Hematopoietic multipotent progenitor cell treated with erythropoietin and hydrocortisone succinate and interleukin-3 and kit ligand, for 15 days (in vitro differentiated cells): ENCODE measurements at places on chromosomes 7 and 10.

- DNase-seq = no peak
Observed at GRCh38 chr7:7859411-7859810, 109.2 kb upstream of the GLCCI1 start.

DNA sequence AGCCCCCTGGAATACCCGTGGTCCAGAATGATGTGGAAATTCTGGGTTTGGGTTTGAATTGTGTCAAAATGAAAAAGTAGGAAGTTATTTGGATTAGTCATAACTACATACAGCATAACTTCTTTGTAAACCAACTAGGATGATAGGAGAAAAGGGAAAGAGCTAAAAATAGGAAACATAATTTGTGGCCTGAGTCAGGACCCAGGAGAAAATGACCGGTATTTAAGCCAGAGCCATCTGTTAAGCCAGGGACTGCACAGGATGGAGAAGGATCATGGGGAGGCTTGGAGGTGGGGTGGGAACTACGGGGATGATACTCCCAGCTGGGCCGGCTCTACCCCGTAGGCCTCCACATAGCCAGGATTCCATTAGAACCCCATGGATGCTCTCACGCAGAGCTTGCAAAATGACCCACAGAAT lies 98.6 kb downstream of the MYOF start:
- no peak for DNase-seq

DNA sequence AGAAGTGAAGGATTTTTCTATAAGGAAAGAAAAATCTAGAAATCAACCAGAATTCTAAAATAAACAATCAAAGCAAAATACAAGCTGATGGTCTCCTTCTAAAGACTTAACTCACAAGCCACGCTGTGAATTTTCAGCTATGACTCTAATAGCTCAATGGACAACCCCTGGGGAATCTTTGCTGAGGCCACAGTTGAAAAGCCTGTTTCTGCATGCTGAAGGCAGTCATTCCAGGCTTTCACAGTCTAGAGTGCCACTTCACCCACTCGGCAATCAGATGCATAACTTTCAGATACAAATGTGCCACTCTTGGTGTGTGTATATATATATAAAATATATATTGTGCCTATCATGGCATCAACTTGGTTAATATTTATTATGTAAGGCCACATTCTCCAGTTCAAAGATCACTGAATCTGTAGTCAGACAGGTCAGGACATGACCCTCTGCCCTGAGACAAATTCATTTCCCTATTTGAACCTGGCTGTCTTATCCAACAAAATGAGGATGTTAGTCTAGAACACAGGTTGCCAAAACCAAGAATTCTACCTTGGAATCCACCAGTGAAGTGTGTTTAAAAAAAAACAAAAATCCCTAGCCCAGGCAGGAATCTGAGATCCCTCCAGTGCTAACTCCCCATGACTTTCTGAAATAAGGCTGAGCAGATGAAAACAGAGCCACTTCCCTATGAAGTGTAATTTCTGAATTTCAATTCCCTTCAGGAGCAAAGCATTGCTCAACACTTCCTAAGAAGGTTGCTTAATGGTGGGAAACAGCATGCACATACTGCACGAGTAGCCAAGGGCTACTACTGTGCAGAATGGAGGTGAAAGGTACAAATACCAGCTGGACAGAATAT lies 9.9 kb downstream of the LIPA start:
- DNase-seq = no peak

DNA sequence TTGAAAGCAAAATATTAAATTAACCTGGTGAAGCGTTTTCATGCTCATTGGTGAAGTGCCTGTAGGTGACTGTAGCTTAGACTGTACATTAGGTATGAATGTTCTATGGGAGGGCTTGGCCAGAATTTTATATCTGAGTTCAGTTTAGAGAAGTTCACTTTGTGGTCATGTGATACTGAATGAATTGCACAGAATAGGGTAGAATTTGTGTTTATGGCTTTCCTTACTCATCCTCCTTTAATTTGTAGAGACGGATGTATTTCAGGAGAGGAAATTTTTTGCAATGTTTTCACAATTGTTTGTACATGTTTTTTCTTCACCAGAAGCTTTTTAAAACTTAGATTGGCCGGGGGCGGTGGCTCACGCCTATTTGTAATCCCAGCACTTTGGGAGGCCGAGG lies 32.3 kb downstream of the REEP3 start:
- DNase-seq = no peak

DNA sequence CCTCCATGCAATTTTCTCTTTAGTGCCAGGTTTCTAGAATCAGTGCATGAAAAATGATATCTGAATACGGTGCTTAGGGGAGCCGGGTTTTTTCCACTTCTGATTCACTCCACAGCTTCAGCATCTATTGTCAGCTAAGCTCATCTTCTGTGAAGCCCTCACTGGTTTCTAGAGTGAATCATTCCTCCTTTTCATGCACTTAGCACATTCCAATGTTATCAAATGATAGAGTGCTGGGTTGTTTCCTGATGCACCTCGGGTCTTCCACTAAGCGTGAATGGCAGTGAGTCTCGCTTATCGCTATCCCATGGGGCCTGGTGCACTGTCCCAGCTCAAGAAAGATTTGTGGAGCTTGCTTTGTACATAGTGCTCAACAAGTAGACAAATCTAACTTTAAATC lies 170.9 kb upstream of the RHEB start:
- DNase-seq = no peak

DNA sequence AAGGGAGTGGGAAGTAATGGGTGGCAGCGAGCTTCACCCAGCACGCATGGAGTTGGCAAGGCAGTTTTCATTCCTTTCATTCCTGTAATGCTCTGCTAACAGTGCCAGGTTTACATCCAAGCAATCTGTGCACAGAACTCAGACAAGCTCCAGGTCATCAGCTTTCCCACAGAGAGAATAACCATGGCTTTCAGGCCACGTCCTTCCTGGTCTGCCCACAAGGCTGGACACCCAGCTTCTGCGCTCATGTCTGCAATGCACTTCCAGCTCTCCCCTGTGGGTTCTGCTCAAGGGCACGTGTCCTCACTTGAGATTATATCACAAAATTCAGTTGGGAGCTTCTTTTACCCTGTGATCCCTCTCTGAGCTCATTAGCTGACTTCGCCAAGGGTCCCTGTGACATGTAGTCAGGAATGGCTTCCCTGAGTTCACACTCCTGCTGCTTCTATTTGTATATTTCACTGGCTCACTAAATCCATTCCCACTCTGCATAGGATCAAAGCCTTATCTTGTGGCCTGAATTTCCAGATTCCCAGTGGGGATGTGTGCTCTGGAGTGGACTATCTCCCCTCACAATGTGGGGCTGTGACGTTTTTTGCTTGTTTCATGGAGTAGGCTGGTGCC lies 18.6 kb downstream of the AKR1C2 start:
- DNase-seq = no peak

- no peak for DNase-seq
Observed at GRCh38 chr7:13067036-13067435, 379.6 kb downstream of the ARL4A start.

- no peak for DNase-seq
Observed at GRCh38 chr10:48507933-48508790, 96.7 kb downstream of the ARHGAP22 start.

DNA sequence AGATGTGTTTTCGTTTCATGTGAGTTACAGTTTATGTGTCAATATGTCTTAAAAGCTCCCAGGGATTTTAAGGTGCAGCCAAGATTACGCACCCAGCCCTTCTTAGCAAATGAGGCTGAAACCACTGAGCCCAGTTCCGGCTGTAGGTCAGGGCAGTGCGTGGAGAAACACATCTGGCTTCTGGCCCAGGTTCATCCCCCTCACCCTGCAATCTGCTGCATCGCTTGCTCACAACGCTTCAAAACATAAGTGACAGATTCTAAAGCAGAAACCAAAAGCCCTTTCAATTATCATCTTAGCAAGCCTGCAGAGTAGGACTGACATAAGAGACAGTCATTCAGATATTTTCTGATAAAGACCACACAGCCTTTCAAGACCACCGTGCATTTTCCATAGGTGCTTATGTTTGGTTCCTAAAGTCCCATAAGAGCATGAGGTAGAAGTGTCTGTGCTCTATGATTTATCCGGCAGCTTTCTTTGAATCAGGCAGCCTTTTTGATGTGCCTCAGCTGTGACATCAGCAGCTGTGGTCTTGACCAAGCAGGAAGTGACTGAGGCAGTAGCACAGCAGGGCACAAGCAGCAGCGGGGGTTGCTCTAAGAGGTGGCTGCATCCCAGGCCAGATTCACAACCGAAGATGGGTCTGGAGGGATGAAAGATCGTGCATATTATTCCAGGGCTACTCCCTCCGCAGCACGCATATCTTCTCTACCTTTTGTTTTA lies 72.1 kb upstream of the LYZL2 start:
- no peak for DNase-seq

GRCh38 chr10:124701435-124701834 lies 42.7 kb downstream of the FAM53B start:
- DNase-seq = no peak

- DNase-seq = no peak
Observed at GRCh38 chr10:96711048-96711728, 9.1 kb downstream of the PIK3AP1 start.

DNA sequence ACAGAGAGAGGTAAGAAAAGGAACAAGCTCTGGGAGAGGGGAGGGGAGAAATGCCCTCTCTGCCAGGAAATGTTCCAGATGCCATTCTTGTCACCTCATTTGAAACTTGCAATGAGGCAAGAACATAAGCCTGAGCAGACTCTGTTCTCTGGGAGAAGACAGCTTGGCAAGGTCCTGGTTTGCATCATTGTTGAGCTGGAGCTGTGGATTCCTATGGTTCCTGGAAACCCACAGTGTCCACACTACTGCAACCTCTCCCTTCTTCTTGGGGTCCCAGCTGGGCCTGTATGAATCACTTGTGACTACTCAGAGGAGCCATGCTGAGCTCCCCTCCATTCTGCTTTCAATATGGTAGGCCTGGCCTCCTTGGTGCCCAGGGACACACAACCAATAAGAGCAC lies 60.8 kb upstream of the HECTD2 start:
- DNase-seq = no peak

GRCh38 chr10:72044417-72045041 lies 43.8 kb downstream of the SPOCK2 start:
- no peak for DNase-seq

DNA sequence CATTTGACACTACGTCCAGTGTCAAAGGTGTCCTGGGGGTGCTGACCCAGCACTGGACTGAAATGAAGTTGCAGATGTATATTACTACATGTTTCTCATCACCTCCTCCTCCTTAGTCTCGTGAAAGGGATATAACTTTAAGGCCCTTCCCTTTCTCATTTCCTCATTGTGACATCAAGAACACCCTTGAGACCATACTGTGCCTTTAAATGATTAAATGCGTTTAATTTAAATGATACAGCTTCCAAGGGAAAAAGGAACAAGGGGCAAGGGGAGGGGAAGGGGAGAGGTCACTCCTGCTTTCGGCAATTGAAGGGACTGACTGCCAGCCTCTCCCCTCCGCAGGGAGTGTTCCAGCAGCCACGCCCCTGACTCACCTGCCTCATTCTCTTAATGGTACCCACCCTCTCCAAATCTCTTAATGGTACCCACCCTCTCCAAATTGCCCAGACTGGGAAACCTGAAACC lies 80.5 kb upstream of the KMT2E start:
- no peak for DNase-seq

DNA sequence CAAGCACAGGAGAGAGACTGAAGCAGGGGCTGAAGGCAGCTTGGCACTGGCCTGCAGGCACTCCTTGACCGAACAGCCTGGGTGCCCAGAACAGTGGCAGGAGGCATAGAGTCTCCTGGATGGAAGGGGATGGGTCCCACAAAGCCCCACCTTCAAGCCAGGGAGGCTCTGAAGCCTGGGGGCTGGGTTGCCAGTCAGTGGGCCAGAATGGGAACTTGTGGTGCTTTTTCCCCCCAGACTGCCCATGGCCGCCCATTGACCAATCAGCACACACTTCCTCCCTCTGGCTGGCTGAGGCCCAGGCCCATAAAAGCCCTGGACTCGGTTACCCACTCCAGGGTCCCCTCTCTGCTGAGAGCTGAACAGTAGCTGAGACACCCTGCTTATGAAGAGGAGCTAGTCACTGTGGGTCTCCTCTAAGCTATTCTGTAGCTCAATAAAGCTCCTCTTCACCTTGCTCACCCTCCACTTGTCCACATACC lies 109.6 kb downstream of the ELAPOR2 start:
- no peak for DNase-seq

GRCh38 chr10:34637418-34637911 lies 177.6 kb downstream of the PARD3 start:
- DNase-seq = peak; percentile 29

DNA sequence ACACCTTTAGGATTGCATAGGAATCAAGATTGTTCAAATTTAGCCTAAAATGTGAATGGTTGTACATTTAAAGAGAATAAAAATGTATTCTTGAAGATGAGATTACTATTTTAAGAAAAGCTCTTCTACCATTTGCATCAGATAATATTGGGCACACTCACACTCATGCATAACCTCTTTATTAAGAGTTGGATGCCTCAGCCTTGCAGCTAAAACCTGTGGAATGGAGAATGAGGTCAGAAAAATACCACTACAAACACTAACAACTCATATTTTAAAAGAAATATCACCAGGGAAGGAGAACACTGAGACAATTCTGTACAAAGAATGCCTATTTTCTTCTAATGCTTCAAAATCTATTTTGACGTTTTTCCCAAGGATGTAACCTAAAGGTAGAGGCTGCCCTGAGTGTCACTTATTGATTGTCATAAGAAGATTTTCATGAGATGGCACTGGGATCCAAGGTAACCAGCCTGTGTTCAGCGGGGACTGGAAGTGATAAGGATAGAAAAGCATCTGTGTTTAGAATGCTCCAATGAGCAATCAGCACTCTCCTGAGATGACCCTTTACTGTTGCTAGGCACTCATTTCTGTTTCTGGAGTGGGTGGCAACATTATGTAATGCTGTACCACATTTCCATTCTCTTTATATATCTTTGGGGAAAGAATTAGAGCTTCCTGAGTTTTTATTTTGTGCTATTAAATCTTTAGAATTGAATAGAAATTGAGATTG lies 26.6 kb downstream of the REEP3 start:
- DNase-seq = no peak

DNA sequence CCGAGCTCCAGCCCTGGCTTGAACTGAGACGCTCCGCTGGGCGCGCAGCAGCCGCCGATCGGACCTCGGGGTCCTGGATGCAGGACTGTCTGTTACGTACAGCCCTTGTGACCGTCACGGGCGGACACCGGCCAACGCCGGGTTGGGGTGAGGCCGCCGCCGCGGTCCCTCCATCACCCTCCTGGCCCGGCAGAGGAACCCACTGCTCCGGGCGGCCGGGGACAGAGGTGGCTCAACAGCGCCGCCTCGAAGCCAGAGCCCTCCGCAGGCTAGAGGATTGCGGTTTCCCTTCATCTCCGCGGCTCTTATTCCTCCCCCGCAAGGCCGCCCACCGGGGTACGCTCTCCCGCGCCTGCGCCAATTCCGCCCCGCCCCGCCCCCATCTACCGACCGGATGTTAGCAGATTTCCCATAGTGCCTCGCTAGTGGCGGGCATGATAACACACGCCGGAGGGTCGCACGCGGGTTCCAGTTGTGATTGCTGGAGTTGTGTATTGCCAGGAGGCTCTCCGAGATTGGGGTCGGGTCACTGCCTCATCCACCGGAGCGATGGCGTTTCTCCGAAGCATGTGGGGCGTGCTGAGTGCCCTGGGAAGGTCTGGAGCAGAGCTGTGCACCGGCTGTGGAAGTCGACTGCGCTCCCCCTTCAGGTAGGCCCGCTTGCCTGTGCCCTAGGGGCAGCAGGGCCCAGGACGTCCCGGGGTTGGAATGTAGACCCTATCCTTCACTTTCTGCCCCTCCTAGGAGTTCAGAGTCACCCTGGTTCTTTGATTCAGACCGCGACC lies at the start of gene TFAM:
Gene TFAM, plus strand, starts transcription at position 412 of the 785 bp plus-strand sequence. Its CDS starts 138 bp downstream, at position 550.
- DNase-seq = peak; percentile 81

GRCh38 chr7:150383710-150384397 lies 4.7 kb downstream of the ZNF775 start:
- DNase-seq = no peak

GRCh38 chr10:124708922-124709520 lies 35.2 kb downstream of the FAM53B start:
- DNase-seq = no peak
